ENCODE measurements at places on chromosomes 7 and 10.

DNA sequence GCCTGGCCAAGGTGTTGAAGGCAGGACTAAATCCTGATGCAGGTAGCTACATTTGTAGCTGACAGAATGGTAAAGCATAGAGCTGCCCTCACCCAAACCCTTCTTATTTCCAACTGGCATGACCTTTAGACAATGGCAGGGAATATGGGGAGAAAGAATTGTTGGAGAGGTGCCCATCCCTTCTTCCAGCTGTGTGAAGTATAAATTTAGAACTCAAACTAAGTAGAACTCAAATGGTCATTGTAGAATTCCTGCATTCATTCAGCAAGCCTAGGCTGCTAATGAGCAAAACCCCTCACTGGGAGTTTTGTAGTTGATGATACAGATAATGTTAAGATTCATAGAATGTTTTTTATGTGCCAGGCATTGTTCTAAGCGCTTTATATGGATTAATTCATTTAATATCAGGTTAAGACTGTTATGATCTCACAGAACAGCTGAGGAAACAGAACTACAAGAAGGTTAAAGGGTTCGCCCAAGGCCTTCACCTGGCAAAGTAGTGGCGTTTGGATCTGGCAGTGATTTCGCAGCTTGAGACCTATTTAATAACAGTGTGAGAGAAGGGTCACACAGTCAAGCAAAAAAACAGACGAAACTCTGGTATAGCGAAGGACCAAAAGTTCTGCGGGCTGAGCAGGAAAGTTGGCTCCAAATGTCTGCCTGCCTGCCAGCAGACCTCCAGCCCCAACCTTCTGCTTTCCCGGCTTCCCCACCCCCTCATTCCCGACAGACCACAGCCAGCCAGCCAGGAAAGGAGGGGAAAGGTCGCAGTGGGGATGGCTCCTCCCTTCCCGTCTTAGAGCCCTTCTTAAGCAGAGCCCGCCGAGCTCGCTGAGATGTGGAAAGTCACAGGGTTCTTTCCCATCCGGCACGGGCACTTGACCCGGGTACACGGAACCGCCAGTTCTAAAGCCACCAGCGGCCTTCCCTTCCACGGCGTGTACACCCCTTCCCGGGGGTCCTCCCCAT, 1.6 kb upstream of the HILPDA start:
- DNase-seq: no peak

- DNase-seq: no peak
Measured at GRCh38 chr10:30154561-30154960, 95.2 kb upstream of the JCAD start.

GRCh38 chr7:129828989-129829736, 123.6 kb downstream of the UBE2H start:
- DNase-seq: peak; percentile 98

DNA sequence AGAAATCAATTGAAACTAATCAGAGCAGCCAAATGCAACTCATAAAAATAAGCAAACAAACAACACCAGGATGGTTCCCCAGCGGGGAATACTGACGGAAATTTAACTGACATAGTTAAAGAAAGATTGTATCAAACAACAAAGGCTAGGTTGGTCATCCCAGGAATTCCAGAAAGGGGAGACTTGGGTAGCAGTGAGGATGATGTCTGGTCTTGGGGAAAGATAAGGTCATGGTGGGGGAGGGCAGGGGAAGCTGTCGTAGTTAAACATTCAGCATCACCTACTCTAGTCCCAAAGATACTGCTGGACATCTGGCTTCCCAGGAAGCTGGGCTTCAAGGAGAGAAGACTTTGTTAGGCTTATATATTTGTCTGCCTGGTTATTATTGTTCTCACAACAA, 50.4 kb downstream of the DYNC1I1 start:
- no peak for DNase-seq

- DNase-seq: no peak
Measured at GRCh38 chr7:24756545-24757352, 515 bp downstream of the GSDME start.

- no peak for DNase-seq
Measured at GRCh38 chr7:57305192-57305748, 144.7 kb upstream of the ZNF716 start.

- no peak for DNase-seq
Measured at GRCh38 chr10:103168438-103168837, 24.6 kb downstream of the NT5C2 start.

- DNase-seq: peak; percentile 86
Measured at GRCh38 chr10:125149036-125149679, 11.2 kb downstream of the CTBP2 start.

- no peak for DNase-seq
Measured at GRCh38 chr7:156470399-156471320, 169.9 kb upstream of the RNF32 start.

GRCh38 chr7:79298145-79298760, 155.2 kb downstream of the MAGI2 start:
- DNase-seq: no peak

- DNase-seq: no peak
Measured at GRCh38 chr10:8790390-8790789, 735.9 kb downstream of the GATA3 start.

GRCh38 chr7:114865564-114865963, 56.3 kb upstream of the MDFIC start:
- no peak for DNase-seq

DNA sequence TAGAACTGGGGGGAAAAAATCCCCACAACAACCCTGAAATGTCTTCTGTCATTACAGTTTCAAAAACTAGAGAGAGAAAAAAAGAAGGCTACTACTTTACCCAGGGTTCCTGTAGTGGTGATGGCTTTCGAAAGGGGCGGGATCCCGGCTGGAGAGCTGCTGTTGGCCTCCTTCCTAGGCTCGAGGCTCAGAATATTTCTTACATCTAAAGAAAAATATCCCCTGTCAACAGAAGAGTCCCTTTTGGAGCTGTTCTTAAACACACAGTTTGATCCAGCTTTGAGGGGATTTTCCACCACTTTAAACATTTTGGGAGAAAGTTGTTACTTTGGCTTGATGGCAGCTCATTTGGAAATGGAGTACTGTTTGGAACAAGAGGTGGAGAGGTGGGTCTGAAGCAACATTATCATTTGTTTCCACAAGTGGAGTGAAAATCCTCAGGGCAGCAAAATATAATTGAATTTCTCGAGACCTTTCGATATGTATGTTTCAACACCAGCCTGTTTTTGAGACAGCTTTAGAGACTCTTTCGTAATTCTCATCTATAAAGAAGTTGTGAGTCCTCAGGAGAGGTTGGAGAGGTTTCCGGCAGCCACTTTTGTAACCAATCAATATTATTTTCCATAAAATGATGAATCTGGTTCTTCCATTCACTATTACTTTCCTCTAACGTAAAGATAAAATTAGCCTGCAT, 5.1 kb downstream of the HOXA13 start:
- no peak for DNase-seq

DNA sequence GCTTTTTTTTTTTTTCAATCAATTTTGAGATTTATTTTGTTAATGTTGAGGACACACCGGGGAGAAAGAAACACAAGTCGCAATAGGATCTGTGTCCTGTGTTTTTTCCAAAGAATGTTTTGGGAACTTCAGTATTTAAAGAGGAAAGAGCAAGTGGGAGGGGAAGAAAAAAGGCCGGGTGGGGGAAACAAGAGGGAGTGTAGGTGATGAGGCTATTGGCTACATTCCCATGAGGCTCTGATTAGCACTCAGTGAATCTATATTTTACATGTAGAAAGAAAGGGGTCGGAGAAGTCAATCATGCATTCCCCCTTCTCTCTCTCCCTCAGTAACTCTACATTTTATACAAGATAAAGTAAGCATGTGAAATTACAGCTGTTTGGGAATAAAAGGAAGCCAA, 4.1 kb downstream of the ZNF680 start:
- DNase-seq: no peak

- no peak for DNase-seq
Measured at GRCh38 chr10:60424971-60425370, 35.3 kb upstream of the ANK3 start.

- DNase-seq: no peak
Measured at GRCh38 chr10:32337350-32337749, 9.6 kb downstream of the EPC1 start.

DNA sequence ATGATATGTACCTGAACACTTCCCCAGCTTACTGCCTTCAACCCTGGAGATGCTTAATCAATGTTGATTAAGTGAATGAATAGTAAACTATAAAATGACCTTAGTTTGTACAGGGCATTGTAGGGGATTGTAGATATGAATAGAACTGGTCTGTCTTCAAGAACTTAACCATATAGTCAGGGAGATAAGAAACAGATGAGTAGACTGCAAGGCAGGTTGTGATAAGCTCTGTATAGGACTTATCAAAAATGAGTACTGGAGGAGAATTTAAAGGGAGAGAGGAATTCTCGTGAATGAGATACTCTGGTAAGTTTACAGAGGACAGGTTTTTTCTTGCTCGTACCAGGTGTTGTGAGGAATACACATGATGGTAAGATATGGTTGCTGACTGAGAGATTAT, 27.6 kb downstream of the SGPL1 start:
- no peak for DNase-seq

DNA sequence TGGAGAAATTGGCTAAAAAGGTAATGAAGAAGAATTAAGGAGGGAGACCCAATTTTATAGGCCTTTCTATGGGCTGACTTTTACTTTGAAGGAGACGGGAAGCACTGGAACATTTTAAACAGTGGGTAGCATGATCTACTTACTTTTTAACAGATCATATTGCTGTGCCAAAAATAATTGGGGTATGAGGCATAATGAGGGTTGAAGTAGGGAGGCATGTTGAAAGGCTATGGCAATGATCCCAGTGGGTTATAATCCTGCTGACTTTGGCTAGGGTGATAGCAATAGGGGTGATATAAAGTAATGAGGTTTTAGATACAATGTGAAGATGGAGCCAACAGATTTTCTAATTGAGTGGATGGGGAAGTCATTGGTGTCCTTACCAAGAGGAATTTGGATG, 73.2 kb downstream of the GPR37 start:
- no peak for DNase-seq

DNA sequence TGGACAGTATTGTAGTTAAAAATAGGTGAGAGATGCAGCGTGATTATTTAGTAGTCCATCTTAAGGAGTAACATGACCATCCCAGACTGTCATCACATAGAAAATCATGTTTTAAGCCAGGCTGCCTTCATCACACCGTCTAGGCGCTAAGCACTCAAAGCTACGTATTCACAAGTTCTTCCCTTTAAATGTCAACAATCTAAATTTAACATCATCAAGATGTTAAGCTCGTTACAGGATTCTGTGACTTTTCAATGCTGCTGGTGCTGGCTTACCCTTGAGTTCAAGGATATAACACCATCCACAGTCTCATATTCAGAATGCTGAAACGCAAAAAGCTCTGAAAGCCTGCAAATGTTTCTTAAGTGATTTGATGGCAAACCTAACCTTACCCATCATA, 109.5 kb upstream of the CDCA7L start:
- no peak for DNase-seq

DNA sequence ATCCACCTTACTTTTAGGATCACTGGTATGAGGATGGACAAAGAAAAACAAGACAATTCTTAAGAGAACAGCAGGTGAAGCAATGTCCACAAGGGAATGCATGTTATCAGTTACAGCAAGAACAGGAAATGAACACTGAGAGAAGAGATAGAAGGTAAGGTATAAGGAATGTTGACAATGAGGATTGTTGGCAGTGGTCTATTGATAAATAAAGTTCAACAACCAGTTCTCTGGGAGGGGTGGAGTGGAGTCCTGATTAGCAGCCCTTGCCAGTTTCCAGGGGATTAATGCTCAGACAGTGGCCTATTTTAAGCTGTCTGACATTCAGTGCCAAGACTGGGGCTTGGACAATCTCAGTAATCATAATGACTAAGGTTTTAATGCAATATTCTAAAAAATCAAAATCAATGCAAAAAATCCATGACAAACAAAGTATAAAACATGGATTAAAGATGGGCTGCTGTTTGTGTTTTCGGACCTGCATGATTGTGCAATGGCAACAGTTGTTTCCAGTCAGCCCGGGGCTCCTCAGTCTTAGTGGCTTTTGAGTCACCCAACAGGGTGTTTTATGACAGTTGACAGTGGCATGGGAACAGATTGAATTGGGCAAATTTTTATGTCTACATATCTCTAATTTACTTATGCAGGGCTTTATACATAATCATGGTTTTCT, 13.8 kb upstream of the AKR1B1 start:
- no peak for DNase-seq

GRCh38 chr10:76161301-76161582, 729.8 kb downstream of the LRMDA start:
- DNase-seq: no peak

GRCh38 chr7:92714767-92715166, 121.6 kb downstream of the CDK6 start:
- no peak for DNase-seq

DNA sequence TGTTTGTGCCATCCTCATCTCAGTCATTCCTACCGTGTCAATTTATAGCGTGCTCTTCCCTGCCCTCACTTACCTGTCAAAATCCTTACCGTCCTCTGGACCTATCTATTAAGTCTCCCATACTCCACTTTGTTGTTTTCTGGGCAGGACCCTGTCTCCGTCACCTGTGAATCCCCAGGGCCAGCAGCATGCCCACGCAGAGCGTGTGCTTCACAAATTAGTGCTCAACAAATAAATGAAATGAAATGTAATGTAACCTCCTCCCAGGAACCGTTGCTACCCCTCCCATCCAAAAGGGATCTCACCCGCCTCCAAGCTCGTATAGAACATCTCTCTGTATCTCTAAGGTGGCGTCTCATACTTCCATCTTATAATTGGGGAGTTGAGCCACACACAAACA, 589.9 kb upstream of the MGMT start:
- no peak for DNase-seq

DNA sequence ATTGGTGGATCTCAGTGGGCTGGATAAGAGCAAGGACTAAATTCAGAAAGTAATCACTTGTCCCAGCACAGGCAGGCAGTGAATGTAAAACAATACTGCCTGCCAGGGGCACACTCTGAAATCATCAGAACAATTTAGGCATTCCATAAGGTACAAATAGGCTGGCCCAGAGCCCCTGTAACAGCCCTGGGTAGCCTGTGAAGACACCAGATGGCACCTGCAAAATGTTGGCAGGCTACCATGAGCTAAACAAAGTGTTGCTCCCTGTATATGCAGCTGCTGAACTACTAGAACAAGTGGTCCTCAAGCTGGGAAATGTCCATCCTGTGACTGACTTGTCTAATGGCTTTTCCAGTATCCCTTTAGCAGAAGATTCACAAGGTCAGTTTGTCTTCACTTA, 3.0 kb upstream of the PRSS37 start:
- no peak for DNase-seq

DNA sequence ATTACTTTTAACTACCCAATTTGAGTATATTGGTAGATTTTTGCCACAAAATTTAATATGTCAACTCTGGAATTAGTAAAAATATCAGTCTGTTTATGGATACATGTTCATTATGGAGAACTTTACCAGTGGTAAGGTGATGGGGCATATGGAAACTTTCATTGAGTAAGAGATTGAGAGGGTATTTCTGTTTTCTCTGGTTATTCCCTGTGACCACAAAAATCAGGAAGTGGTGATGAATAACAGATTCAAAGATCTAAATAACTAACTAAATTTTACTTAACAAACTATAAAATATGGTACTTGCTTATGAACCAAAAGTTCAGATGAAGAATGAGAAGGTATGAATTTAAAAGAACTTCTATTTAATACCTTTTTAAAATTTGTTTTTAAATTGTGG, 22.1 kb upstream of the STEAP4 start:
- DNase-seq: no peak

All from DMS79 (cell line).